ENCODE measurements at places on chromosomes 7 and 10.

- no peak for DNase-seq
These were observed 25.8 kb downstream of the WBP1L start for GRCh38 chr10:102769375-102770107.

- DNase-seq: no peak
These were observed 30.5 kb upstream of the SRGN start for GRCh38 chr10:69057261-69057950.

- DNase-seq: peak; percentile 78
These were observed 129.3 kb upstream of the PHYHIPL start for GRCh38 chr10:59047180-59047579.

GRCh38 chr10:31808258-31809218, 120.1 kb downstream of the ARHGAP12 start:
- peak; percentile 11 for DNase-seq

- no peak for DNase-seq
These were observed 9.2 kb upstream of the CPA1 start for GRCh38 chr7:130371046-130371445.

- no peak for DNase-seq
These were observed 58.3 kb downstream of the SEMA3C start for GRCh38 chr7:80860554-80860953.

DNA sequence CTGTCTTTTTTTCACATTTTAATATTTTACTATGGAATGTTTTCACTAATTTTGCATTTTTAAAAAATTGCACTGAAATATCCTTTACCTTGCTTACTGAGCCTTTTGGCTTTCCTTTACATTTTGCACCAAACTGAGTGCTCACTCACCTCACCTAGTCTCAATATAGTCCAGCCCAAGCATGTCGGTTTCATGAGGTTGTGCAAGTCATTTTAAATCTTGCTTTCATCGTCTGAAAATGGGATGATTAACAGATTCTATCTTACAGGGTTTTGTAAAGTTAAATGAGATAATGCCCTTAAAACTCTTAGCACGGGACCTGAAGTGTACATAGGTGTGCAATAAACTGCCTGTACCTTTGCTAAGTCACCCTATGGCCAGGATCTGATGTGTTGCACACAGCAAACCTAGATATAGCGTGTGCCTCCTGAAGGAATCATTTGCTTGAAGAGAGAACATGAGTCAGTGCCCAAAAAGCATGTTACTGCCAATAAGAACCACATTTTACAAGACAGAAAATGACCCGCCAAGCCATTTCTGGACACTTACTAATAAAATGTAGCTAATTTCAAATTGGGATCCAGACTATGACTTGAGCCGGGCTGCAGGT, 199.8 kb downstream of the JCAD start:
- DNase-seq: no peak

DNA sequence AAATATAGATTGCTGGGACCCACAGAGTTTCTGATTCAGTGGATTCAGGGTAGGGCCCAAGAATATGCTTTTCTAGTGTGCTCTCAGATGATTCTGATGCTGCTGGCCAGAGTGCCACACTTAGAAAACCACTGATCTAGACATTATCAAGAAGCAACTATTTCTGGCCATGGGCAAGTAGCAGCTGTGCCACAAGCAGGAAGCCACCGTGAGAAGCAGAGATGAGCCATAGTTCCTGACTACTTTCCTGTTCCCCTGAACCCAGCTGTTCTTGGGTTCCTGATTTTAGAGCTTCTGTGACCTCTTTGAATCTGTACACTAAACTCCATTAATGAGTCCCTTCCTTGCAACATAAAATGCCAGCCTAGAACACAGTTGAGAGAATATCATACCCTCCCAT, 38.1 kb upstream of the PIK3AP1 start:
- DNase-seq: no peak
